ENCODE measurements at places on chromosomes 2 and 18.

- no peak for DNase-seq
These were observed 155.1 kb downstream of the RND3 start for GRCh38 chr2:150332383-150332782.

GRCh38 chr18:78271790-78272189 is 707.8 kb upstream of the SALL3 start:
- no peak for DNase-seq

DNA sequence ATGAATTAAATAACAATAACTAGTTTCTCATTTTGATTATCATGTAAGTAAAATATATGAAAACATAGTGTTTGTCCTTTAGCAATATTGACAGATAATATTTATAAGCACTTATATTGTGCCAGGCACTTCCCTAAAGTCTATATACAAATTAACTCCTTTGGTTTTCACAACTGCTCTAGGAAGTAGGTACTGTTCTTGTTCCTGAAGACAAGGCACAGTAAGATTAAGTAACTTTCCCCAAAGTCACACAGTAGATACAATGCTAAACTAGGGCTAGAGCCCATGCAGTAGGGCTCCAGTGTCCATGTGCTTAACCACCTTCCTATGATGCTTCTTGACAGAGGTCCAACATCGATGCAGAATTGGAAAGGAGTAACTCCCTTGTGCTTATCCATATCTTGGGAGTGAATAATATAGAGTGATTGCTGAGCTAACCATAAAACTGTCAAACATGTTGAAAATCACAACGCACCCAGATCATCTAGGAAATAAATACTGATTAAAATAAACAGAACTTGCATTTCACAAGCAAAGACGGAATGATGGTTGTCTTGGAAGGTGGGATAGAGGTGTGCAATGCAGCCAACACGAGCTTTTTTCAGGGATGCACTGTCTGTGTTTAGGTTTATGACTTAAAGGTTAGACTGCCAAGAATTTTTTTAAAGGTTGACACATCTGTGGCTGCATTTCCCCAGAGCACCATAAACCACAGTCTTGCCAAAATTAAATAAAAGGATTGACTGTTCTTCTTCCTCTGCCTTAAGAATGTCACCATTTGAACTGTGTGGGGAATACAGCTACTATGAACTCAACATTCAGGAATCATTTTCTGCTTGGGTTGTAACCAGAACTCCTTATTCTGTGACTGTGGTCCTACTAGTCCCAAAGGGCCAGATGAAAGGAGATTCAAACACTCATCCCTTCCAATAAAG is 80.8 kb downstream of the ANKRD44 start:
- no peak for DNase-seq

- DNase-seq: no peak
These were observed 82.5 kb downstream of the CERS6 start for GRCh38 chr2:168538534-168538933.

DNA sequence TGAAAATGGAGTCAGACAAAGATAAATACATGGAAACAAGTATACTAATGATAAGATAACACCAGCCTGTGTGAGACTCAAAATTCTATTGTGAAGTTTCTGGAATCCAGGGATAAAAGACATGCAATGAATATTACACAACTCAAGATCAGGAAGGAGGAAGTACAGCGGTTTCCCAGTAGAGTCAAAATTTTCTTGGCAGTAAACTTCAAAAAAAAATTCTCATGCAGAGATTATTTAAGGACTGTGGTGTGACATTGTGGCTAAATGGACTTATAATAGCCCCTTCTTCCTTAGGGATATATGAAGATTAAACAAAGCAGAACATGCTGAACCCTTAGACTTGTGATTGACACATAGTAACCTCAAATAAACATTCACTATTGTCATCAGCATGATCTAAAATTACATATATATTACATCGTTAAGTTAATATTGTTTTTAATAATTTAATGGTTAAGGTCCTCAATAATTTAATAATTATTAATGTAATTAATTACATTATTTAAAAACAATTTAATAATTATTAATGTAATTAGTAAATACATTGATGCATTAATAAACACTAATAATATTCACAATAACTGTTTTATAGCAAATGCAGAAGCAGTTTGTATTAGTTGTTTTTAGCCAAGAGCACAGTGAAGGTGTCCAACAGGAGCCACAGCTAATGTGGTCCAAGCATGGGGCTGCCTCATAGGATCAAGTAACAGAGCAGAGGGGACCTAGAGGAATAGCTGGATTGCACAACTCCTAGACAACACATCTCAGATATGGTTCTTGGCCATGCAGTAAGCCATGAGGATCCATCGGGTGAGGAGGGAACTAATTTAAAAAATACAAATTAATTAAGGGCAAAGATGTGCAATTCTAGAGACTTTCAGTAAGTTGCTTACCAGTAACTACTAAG is 77.3 kb downstream of the POLE4 start:
- no peak for DNase-seq

DNA sequence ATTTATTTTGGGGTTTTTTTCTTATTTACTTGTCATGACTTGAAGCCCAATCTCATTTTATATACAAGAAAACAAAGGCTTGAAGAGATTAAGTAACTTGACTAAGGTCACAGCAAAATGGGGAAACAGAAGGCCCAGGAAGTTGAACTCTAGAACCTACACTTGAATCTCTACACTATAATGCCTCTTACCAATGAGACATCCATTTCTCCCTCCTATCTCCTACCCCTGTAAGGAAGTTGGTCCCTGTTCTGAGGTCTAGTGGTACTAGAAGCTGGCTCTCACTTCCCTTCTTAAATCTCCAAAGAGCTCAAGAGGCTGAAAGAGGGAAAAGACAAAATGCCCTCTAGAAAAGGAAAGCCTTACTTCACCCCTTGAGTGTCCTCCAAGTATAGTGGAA is 25.5 kb upstream of the IHH start:
- no peak for DNase-seq

DNA sequence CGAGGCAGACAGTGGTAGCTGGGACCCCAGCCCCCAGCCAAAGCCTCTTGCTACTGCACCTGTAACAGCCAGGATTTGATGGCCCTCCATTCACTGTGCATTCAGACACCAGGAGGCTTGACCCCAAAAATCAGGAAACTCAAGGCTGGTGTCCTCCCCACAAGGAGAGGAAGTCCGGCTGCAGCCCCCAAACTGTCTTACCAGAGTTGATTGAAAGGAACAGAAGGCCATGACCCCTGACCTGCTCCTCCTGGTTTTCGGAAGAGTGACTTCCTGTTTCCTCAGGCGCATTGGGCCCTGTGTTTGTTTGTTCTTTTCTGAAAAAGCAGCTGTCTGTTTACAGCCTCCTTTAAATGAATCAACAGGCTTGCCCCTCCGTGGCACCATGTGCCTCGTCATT is 111.6 kb downstream of the RNF144A start:
- no peak for DNase-seq
